ENCODE measurements at places on chromosomes 2 and 18.

- DNase-seq, result no peak
These were observed 656.5 kb downstream of the IRS1 start for GRCh38 chr2:226143091-226143490.

DNA sequence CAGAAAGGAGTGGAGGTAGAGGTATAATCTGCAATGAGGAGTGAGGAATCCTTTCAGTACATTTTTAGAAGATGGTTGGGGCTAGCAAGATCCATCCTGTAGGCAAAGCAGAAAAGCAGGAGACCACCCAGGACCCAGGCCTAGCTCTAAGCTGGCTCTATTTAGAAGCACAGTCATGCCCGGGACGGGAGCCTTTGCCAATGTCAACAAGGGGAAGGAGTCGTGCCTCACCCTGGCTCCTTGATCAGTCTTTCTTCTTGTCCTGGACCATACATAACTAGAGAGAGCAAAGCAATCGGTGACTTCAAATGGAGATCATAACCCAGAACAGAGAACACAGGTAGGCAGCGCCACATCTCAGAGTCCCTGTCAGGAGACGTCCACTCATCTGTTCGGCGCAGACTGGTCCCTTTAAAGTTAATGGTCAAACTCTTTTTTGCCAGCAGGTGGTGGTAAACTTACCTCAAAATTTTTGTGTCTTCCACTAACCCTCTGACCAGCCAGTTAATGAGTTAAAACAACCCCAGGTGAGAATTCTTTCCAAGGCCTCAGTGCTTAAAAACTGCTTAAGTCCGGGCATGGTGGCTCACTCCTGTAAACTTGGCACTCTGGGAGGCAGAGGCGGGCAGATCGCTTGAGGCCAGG is 8.0 kb downstream of the MC5R start:
- DNase-seq, result peak; percentile 8

DNA sequence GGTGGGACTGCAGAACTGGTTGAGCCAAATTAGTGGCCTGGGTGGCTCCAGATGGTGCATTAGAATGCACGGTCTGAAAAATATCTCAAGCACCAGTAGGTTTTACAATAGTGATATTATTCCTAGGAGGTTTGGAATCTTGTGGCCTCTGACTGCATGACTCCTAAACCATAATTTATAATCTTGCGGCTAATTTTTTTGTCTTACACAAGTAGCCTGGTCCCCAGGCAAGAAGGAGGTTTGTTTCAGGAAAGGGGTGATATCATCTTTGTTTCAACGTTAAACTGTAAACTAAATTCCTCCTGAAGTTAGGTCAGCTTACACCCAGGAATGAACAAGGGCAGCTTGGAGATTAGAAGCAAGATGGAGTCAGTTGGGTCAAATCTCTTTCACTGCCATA is 98.9 kb upstream of the ARL4C start:
- DNase-seq, result no peak

- DNase-seq, result no peak
These were observed 28.2 kb upstream of the ZC3H15 start for GRCh38 chr2:186457908-186458307.

- DNase-seq, result peak; percentile 39
These were observed 55.9 kb upstream of the ACYP2 start for GRCh38 chr2:54059504-54059903.

- no peak for DNase-seq
These were observed 1049.9 kb downstream of the TSN start for GRCh38 chr2:122805346-122805745.

- peak; percentile 77 for DNase-seq
These were observed 2.6 kb downstream of the ZNF521 start for GRCh38 chr18:25349131-25349925.

DNA sequence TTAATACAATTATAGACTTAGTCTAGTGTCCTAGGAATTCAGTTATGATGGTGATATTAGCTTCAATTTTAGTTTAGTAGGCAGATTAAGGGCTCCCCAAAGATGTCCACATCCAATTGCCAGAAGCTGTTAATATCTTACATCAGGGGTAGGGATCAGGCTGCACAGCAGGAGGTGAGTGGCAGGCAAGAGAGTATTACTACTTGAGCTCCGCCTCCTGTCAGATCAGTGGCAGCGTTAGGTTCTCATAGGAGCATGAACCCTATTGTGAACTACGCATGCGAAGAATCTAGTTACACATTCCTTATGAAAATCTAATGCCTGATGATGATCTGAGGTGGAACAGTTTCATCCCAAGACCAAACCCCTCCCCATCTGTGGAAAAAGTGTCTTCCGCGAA is 54.9 kb downstream of the NYAP2 start:
- DNase-seq, result no peak

GRCh38 chr2:10733566-10733925 is 12.1 kb downstream of the ATP6V1C2 start:
- no peak for DNase-seq

DNA sequence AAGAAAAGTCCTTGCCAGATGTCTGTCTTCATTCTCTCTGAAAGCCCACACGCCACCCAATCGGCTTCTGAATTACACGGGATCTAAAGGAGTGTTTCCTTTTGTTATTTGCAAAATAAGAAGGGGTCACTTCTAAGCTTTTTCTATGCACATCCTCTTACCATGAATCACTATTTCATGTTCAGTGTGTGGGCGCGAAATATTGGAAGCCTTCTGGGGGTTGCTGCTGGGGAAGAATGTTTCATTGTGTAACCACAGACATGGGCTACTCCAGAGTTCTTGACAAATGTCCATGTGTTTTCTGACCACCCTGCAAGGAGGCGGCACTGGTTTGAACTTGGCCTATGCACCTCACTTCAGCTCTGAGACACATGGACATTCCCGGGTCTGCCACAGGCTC is 133.6 kb upstream of the APCDD1 start:
- peak; percentile 37 for DNase-seq

GRCh38 chr2:15801439-15801838 is 138.9 kb upstream of the MYCN start:
- no peak for DNase-seq

DNA sequence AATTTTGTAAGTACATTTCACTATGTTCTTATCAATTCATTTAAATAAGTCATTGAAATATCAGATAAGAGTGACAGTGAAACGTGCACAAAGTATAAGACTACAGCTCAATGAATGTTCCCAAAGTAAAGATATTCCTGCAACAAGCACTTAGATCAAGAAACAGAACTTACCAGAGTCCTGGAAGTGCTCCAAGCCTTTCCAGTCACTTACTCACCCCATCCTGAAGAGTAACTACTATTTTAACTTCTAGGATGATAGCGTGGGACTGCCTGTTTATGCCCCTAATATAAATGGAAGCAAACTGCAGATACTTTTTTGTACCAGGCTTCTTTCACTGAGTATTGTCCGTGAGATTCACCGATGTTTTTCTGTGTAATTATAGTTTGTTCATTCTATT is 768.9 kb downstream of the SLC4A3 start:
- peak; percentile 38 for DNase-seq

- DNase-seq, result no peak
These were observed 1.4 kb downstream of the CNTNAP5 start for GRCh38 chr2:124026503-124026902.

DNA sequence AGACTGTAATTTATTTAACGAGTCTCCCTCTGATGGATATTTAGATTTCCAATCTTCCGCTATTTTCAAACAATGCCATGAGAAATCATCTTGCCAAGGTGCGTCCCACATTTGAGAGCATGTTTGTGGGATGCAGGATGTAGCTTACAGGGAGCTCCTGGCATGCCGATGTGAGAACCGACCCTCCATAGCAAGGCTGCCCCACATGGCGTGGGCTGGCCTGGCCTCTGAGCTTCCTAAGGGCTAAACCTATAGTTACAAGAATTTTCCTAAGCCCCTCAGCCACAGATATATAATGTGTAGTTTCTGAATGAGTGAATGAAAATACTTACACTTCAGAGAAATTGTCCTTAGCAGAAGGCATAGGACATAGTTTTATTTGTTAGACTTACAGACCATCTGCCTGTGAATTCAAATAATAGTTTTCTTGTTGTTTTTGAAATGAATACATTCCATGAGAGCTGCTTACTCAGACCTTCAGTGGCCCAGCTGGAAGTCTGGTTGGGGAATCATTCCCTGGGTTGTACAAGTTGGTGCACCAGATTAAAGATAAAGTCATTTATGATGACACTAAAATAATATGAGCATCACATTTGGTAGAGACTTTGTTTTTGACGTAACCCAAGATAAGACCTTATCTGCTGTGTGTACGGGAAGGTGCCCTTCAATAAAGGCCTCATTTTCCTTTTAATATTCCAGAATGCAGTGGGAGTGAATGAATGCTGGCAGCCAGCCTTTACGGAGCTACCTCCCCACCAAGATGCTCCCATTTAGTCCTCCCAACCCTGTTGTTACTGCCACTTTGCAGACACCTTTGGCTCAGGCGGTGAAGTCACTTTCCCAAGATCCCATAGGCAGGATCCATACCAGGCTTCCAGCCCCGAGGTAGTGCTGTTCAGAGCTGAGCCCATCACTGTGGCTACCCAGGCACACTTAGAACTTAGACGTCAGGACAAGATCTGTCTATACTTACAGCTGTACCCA is 107.1 kb downstream of the GLI2 start:
- DNase-seq, result no peak

- no peak for DNase-seq
These were observed 37.0 kb downstream of the HK2 start for GRCh38 chr2:74870951-74871350.

DNA sequence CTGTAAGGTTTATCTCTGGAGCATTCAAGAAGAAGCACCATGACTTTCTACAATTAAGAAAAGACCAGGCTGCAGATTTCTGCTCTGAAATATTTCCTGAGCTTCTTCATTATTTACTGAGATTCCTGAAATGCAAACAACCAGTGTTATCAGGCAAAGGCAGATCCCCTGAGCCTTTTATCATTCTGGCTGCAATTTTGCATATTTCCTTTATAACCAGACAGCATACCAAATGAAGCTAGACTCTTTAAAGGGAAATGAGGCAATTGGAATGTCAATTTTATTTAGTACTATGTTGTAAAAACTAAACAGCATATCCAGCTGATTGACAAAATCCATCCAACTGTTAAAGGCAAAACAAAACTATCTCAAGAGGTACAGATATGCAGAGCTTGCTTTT is 372.5 kb downstream of the RIT2 start:
- DNase-seq, result no peak

GRCh38 chr18:12048010-12048826 is 45.4 kb upstream of the ANKRD62 start:
- no peak for DNase-seq

GRCh38 chr2:168165397-168165796 is 82.0 kb downstream of the STK39 start:
- DNase-seq, result no peak

- DNase-seq, result peak; percentile 71
These were observed at the start of gene MC4R for GRCh38 chr18:60372596-60372995. MC4R (minus strand) TSS chr18:60372775; CDS start chr18:60372349, 426 bp downstream.

DNA sequence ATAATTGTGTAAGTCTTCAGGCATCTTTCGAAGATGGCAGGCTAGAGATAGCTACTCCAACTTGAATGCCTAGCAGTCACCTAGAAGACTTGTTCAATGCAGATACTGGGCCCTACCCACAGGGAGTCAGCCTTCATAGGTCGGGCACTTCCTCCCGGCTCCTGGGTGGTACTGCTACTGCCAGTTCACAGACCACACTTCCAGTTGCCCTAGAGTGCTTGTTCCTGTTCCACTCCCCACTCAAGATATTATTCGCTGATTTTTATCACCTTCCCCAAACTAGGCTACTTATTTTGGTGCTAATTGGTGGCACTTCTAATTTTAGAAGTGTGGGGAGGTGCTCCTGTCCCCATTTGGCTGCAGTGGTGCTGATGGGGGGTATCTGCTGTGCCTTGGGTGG is 34.2 kb downstream of the INPP4A start:
- DNase-seq, result no peak

DNA sequence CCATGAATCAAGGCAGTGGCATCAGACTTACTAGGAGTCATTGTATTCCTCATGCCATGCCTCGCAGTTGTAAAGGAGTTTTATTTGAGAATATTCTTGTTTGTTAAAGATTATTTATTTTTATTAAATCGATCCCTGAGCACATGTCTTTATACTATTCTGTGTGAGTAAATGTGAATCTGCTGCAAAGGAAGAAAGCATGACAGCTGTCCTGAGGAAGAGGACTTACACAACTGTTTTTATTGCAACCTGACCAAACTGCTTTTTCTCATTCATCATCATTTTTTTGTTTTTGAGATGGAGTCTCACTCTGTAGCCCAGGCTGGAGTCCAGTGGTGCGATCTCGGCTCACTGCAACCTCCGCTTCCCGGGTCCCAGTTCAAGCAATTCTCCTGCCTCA is 34.1 kb downstream of the INO80D start:
- peak; percentile 32 for DNase-seq

GRCh38 chr18:47040982-47041381 is 5.6 kb upstream of the ELOA2 start:
- no peak for DNase-seq

GRCh38 chr2:101361121-101361520 is 26.2 kb downstream of the CREG2 start:
- DNase-seq, result no peak

DNA sequence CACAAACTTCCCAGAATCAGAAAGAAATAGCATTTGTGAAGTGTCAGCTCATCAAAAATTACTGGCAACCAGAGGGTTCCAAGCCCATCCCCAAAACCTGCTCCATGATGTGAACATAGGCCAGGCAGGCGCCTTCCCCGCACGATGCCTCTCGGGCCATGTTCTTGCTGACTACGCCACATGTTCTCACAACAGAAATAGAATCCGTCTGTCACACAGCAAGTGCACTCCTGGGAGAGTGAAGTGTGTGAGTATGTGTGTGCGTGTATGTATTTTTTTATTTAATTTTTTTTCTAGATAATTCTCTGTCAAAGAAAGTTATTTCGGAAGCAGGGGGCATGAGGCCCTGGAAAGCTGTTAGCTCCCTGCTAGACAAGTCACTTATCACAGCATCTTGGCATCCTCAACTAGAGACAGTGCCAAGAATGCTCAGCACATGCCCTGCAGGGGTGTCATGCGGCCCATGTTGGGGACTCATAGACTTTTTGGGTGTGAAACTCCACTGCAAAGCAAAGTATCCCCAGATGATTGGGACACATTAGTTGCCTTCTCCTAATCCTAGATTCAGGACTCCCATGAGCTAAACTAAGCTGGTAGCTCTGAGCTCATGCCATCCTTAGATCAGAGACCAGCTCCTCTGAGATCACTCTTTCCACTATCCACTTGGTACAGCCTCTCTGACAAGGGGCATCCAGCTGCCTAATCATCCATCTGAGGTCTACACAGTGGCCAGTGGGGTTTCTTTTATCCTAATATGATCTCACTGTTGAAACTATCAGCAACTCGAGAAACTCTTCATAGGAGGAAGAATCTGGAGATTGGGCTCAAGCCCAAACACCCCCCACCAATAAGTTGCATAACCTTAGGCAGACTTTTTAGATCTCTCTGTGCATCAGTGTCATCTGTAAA is 53.2 kb upstream of the CYRIA start:
- DNase-seq, result no peak

GRCh38 chr2:160603771-160604510 is 110.3 kb upstream of the RBMS1 start:
- no peak for DNase-seq

- no peak for DNase-seq
These were observed 11.3 kb downstream of the HYCC2 start for GRCh38 chr2:201059961-201060755.

Measured in LHCN-M2 (cell line).